Peyer's patch (tissue), 4 donors: ENCODE measurements at places on chromosomes 3 and 15. TPM values are rescaled to one million over a fixed set of nuclear protein-coding genes. Genes with fewer than 3 reads are reported as not detected.
A peak's percentile ranks its signal among the peaks of the same experiment; 100 is the strongest.

- H3K4me1 ChIP-seq, result no peaks in the 10 kb centered on the region
- no peak overlapping the region for H3K27ac ChIP-seq
- H3K27me3 ChIP-seq, result no peaks in the 10 kb centered on the region
- DNase-seq, result no peak
- no peaks in the 10 kb centered on the region for H3K36me3 ChIP-seq
- no peak overlapping the region for H3K4me3 ChIP-seq
These were observed 86.5 kb upstream of the PRR23E start for GRCh38 chr3:127106456-127106855.

DNA sequence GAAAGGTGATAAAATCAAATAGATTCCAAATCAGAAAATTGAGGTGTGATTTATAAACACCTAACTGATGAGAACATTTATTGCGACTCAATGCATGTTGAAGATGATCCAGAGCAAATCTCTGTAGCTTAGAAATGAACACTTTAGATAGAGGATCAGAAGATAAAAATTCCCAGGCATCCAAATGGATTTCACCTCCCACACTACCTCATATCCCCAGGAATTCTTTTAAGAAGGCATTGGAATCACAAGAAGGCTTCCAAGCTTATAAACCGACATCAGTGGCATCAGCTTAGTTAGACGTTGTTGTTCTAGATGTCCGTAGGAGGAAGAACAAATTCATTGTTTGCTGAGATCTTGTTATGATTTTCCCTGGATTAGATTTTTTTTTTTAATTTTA is 154.4 kb downstream of the EBLN2 start:
- no peaks in the 10 kb centered on the region for H3K4me1 ChIP-seq
- H3K27me3 ChIP-seq, result no peaks in the 10 kb centered on the region
- H3K36me3 ChIP-seq, result no peaks in the 10 kb centered on the region
- no peak for DNase-seq
- H3K4me3 ChIP-seq, result no peak overlapping the region

DNA sequence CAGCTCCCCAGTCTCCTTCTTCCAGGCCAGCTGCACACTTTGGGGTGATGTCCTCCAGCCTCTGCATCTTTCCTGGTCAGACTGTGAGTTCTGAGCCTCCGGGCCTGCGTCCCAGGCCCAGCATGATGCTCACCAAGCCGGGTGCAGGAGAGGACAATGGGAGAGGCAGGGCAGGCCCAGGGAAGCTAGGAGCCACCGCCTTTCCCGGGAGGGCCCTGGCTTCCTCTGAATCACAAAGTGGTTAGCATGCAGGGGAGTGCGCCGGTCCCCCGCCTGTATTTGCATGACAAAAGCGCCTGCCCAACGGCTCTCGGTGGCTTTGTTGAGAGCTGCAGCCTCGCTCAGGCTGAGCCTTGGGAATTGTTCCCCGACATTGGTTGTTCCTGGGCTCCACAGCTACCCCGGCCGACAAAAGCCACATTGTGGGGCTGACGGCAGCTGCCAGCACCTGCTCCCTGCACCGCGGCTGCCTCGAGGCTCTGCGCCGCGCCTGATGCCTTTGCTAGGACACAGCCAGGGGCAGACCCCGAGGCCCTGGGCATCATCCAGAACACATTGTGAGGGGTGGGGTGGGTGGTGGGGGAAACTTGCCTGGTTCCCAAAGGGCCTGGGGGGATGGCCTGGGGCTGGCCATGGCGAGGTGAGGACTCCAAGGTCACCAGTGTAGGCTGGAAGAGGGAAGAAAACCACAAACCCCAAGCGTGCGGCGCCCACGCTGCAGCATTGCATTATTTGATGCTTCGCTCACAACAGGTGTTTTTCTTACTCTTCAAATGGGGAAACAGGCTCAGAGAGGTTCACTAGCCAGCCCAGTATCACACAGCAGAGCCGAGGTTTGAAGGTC is 20.0 kb upstream of the KLF13 start:
- H3K4me3 ChIP-seq, result no peak overlapping the region
- no peaks in the 10 kb centered on the region for H3K36me3 ChIP-seq
- no peaks in the 10 kb centered on the region for H3K27me3 ChIP-seq
- no peaks in the 10 kb centered on the region for H3K4me1 ChIP-seq
- no peak for DNase-seq

- no peak for DNase-seq
- H3K27ac ChIP-seq, result no peak overlapping the region
- no peaks in the 10 kb centered on the region for H3K36me3 ChIP-seq
These were observed 771.2 kb upstream of the ARRDC4 start for GRCh38 chr15:97189162-97189780.

- no peaks in the 10 kb centered on the region for H3K27me3 ChIP-seq
- H3K4me1 ChIP-seq, result no peaks in the 10 kb centered on the region
- no peak for DNase-seq
These were observed 73.2 kb downstream of the PRICKLE2 start for GRCh38 chr3:64152086-64152485.

GRCh38 chr15:100681335-100681746 is 79.0 kb downstream of the ASB7 start:
- no peak for DNase-seq
- no peaks in the 10 kb centered on the region for H3K27me3 ChIP-seq
- H3K4me3 ChIP-seq, result no peak overlapping the region
- H3K4me1 ChIP-seq, result no peaks in the 10 kb centered on the region
- H3K27ac ChIP-seq, result no peak overlapping the region

DNA sequence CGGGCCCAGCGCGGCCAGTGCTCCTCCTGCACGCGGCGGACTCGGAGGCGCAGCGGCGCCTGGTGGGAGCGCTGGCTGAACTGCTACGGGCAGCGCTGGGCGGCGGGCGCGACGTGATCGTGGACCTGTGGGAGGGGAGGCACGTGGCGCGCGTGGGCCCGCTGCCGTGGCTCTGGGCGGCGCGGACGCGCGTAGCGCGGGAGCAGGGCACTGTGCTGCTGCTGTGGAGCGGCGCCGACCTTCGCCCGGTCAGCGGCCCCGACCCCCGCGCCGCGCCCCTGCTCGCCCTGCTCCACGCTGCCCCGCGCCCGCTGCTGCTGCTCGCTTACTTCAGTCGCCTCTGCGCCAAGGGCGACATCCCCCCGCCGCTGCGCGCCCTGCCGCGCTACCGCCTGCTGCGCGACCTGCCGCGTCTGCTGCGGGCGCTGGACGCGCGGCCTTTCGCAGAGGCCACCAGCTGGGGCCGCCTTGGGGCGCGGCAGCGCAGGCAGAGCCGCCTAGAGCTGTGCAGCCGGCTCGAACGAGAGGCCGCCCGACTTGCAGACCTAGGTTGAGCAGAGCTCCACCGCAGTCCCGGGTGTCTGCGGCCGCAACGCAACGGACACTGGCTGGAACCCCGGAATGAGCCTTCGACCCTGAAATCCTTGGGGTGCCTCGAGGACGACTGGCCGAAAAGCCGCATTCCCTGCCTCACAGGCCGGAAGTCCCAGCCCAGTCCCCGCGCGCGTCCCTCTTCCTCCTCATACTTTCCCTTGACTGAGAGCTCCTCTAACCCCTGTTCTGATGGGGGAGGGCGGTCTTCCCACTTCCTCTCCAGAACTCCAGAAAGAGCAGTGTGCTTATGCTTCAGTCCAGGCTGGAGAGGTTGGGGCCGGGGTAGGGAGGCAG is 1.4 kb upstream of the IL17RC start:
- peaks cover 3% of the 10 kb centered on the region for H3K4me1 ChIP-seq
- DNase-seq, result peak; percentile 79
- peaks cover 17% of the 10 kb centered on the region for H3K36me3 ChIP-seq
- peak overlapping the region; percentile 76 for H3K27ac ChIP-seq

- no peak overlapping the region for H3K4me3 ChIP-seq
- peaks cover 1% of the 10 kb centered on the region for H3K36me3 ChIP-seq
- H3K27me3 ChIP-seq, result no peaks in the 10 kb centered on the region
These were observed 41.0 kb upstream of the LIMD1 start for GRCh38 chr3:45553469-45553974.

DNA sequence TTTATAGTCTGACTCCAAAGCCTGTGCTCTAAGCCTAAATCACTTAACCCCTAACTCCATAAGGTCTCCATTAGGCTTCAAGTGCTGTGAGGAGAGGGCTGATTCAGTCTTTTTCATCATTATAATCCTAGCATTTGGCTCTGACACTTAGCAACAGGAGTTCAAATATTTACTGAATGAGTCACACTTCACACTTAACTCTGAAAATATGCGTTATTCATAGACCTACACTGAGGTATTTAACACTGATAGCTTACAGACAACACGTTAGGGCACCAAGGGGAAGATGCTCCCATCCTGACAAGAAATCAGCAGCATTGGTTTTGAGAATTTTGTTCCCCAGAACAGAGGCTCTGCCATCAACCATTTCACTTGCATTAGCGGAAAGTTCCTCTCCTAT is 53.5 kb downstream of the MSL2 start:
- H3K27ac ChIP-seq, result no peak overlapping the region
- H3K36me3 ChIP-seq, result no peaks in the 10 kb centered on the region
- no peaks in the 10 kb centered on the region for H3K27me3 ChIP-seq
- H3K4me3 ChIP-seq, result no peak overlapping the region

DNA sequence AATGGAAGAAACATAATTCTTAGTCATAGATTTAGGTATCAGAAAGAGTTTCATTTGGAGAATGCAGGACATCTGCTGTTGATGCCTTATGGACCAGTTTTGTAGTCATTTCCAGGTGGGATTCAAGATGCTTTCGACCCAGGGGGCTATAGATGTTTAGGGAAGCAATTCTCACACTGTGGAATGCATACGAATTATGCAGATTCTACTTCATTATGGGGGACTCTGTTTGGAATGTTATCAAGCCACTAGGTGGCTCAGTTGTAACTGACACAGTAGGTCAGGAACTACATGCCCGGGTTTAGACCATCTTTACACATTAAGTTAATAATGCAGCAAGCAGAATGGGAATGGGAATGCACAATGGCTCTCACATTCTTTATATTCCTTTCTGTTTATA is 1359.8 kb downstream of the ZPLD1 start:
- H3K4me1 ChIP-seq, result no peaks in the 10 kb centered on the region
- H3K27me3 ChIP-seq, result no peaks in the 10 kb centered on the region
- DNase-seq, result no peak

DNA sequence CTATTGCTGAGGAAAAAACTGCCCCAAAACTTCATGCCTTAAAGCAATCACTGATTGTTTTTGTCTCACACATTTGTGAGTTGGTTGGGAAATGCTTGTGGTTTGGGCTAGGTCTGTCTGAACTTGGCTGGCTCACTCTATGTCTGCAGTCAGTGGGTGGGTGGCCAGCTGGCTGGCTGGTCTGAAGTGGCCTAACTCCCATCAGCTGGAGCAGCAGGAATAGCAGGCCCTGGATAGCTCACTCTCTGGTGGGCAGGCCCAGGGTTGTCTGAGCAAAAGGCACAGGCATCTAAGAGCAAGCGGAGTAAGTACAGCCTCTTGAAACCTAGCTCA is 37.7 kb upstream of the PRR20G start:
- no peaks in the 10 kb centered on the region for H3K36me3 ChIP-seq
- no peak overlapping the region for H3K27ac ChIP-seq
- no peak overlapping the region for H3K4me3 ChIP-seq
- no peaks in the 10 kb centered on the region for H3K4me1 ChIP-seq

Gene CCR3
- total RNA-seq, result not detected

Gene SLC22A13
- total RNA-seq, result 1.4 TPM

Gene SLC2A2
- total RNA-seq, result 115 TPM

Gene GP5
- total RNA-seq, result not detected

Gene PARP16
- total RNA-seq, result 7.0 TPM

Gene CPNE4
- total RNA-seq, result not detected

Gene ZDHHC3
- total RNA-seq, result 190 TPM
